SW480 (cell line): ENCODE measurements at places on chromosomes 3 and 15.
A peak's percentile ranks its signal among the peaks of the same experiment; 100 is the strongest.

- DNase-seq, result no peak
These were observed 21.4 kb downstream of the ZBTB38 start for GRCh38 chr3:141389703-141390102.

- peak; percentile 44 for DNase-seq
These were observed 1.1 kb downstream of the EDEM1 start for GRCh38 chr3:5188419-5189221.

DNA sequence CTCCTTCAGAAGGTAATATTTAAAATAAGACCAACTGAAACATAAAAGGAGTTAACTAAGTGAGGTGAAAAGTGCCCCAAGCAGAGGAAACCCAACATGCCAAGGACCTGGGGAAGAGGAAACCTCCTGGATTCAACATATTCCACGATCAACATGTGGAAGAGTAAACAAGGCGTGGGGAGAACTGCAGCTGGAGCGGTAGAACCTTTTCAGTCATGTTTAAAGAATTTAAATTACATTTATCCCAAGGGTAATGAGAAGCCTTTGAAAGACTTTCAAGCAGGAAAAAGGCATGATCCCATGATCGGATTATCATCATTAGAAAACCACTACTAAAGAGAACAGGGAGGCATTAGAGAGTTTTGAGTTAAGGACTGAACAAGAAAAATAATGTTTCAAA lies 330.7 kb downstream of the FHIT start:
- peak; percentile 4 for DNase-seq

DNA sequence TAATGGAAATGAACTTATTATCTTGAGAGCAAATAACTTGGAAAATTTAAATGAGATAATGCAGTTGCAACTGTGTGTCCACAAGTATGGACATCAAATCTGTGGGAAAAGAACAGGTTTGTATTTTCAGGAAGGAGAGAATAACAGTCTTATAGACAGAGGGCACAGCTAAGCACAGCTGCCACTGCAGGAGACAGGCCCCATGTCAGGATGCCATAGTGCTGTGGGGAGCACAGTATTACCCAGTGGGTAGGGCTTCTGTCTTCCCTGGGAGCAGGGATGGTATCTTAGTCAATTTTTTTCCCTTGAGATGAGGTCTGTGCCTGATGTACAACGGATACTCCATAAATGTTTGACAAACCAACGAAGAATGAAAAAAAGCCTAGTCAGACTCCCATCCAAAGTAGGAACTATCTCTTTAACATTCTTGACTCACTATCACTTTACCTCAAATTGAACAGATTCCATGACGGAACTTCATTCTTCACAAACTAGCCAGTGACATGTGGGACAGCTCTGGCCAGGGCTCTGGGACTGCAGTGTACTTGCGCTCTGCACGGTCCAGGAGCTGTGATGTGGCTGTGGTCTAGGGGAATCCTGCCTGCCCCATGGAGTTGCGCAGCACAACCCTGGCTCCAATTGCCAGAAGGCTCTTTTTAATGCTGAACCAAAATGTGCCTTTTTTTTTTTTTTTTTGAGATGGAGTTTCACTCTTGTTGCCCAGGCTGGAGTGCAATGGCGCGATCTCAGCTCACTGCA lies 48.3 kb downstream of the PARP14 start:
- DNase-seq, result no peak

DNA sequence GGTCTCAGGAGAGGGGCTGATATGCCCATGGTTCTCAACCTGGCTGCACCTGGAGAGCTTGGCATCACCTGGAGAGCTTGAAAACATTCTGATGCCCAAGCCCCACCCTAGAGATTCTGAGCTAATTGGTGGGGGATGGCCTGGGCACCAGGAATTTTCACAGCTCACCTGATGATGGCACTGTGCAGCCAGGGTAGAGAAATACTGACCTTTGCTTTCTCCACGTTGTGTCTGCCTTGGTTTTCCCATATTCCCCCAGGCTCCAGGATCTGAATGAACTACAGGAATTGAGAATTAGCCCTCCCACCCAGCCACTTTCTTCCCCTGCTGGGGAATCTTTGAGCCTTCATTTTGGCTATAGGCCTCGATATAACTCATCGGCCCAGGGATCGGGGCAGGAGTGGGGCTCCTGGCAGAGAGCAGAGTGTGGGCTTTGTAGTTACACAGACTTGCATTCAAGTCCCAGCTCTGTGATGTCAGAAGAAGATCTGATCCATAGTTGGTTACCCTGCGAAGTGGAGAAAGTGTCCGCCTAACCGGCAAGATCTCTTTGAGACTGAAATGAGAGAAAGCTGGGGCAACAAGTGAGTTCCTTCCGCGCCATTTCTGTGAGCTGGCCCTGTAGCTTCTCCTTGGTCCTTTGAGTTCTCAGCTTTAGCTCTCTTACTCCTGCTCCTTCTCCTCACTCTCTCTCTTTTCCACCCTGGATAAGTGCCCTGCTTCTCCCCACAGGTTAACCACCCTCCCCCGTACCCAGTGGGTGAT lies 33.1 kb upstream of the UBE2Q2 start:
- peak; percentile 63 for DNase-seq

GRCh38 chr15:82040390-82040789 lies 5.4 kb downstream of the MEX3B start:
- DNase-seq, result no peak
